Motor neuron (in vitro differentiated cells): ENCODE measurements at places on chromosomes 6 and 20. TPM values are rescaled to one million over a fixed set of nuclear protein-coding genes. Genes with fewer than 3 reads are reported as not detected.
A peak's percentile ranks its signal among the peaks of the same experiment; 100 is the strongest.

GRCh38 chr20:38728911-38729642, 4.8 kb downstream of the SLC32A1 start:
- ATAC-seq: no peak

- ATAC-seq: peak; percentile 79
Measured at GRCh38 chr20:53202777-53203176, 230.6 kb downstream of the TSHZ2 start.

GRCh38 chr6:79928478-79928998, 18.8 kb downstream of the ELOVL4 start:
- no peak for ATAC-seq

GRCh38 chr6:88840796-88841539, 122.5 kb downstream of the RNGTT start:
- no peak for ATAC-seq

- no peak for ATAC-seq
Measured at GRCh38 chr6:109834595-109835437, 143.3 kb upstream of the GPR6 start.

DNA sequence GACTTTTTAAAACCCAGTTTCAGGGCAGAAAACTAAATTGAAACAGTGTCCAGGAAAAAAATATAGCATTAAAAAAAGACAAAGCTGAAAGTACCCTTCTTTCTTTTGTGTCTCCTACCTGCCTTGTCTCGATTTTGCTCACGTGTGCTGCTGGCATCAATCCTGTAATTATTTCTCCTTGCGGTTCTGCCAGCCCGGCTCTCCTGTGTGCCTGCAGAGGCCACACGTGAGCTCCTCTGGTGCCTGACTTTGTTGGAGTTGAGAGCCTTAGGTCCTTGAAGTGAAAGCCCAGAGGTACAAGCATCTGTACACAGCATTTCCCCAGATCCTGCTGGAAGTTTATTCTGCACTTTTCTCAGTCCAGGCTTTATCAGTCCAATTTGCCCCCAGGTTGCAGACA, 36.5 kb downstream of the GHRH start:
- ATAC-seq: no peak

- ATAC-seq: no peak
Measured at GRCh38 chr6:103079867-103080266, 1686.4 kb downstream of the GRIK2 start.

GRCh38 chr6:155084431-155085123, 89.5 kb downstream of the TIAM2 start:
- ATAC-seq: peak; percentile 81

- no peak for ATAC-seq
Measured at GRCh38 chr6:120498711-120499110, 835.6 kb downstream of the TBC1D32 start.

GRCh38 chr6:134467620-134468019, 149.7 kb upstream of the SGK1 start:
- no peak for ATAC-seq

DNA sequence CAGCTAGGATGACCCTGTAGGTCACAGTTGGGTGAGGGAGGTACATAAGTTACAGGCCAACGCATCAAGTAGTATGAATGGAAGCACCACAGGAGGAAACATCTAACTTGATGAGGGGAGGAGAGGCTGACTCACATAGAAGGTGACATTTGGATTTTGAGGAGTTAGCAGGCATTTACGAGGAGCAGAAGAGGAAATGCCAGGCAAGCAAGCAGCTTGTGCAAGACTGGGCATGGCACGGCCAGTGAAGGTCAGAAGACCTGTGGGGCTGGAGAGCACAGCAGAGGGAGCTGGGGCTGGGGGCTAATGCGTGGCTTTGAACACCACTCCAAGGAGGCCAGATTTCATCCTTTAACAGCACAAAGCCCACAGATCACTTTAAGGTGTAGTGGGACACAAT, 37.8 kb downstream of the MUC22 start:
- ATAC-seq: no peak

- no peak for ATAC-seq
Measured at GRCh38 chr6:126075335-126076071, 89.2 kb downstream of the TRMT11 start.

DNA sequence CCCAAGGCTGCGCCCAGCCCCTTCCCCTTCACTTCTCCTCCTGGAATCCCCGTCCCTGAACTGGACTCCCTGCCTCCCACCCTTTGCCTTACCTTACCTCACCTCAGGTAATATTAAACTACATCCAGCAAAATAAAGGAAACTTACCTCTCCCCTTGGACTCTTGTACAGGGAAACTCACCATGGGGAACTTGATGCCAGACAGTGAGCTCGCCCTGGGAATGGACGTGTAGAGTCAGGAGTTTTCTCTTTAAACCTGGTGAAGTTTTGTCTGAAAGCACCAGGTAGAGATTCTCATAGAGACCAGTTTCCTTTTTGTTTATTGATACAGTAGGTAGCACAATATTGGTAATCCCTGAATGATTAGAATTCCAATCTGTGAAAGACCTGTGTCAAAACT, 544 bp upstream of the HLA-C start:
- peak; percentile 1 for ATAC-seq

DNA sequence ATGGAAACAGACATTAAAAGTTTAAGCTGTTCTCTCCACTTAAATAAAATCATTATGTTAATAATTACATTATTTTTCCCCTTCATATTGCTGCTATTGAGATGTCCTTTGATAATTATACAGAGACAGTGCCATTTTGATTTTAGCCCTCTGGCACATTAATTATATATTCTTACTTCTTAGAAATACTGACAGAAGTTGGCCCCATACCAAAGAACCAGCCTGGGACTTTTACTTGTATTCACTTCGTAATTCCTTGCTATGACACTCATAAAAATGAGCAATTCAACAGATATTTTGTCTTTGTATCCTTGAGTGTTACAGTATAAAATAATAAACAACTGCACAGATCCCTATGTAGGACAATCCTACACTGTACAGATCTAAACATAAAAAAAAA, 743.7 kb downstream of the TBC1D32 start:
- ATAC-seq: no peak

DNA sequence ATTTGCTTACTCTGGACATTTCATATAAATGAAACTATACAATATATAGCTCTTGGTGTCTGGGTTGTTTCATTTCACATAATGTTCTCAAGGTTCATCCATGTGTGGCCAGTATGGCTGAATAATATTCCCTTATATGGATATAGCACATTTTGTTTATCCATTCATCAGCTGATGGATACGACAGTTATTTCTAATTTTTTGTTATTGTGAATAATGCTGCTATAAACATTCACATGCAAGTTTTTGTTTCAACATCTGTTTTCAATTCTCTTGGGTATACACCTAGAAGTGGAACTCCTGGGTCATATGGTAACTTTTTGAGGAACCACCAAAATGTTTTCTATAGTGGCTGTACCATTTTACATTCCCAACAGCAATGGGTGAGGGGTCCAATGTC, 101.1 kb downstream of the CDK19 start:
- ATAC-seq: no peak

- ATAC-seq: no peak
Measured at GRCh38 chr6:158278004-158278403, 34.3 kb upstream of the TULP4 start.

DNA sequence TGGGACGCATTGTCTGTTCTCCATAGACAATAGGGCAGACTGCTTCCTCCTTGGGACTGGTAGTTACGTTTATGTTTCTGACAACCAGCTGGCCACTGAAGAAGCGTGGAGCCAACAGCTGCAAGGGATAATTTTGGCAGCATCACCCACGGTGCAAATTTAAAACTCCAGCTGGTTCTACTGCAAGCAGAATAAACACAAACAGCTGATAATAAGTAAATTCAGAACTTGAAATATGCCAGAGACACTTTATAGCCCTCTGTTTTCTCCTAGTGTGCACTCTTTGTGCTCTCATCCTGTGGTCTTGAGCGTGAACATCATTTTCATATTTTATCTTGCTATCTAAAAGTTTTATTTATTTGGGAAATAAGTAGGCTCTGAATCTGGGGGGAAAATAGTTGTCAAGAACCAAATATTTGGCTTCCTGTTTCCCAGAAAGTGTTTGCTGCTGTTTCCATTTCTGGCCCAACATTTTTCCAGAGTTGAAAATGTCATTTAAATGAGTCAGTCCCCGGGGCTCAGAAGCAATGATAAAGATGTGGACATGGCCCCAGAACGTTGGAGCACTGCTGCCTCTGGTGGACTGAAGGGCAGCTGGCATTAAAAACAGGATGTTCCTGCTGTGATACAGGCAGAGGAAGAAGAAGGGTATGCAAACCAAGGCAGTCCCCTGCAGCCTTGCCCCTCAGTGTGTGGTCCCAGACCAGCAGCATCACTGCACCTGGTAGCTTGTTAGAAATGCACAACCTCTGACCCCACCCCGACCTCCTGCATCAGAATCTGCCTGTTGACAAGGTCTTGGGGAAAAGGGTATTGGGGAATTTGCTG, 12.5 kb upstream of the THBD start:
- peak; percentile 79 for ATAC-seq

AKAP12 gene
- total RNA-seq: 77.1 and 78.5 TPM in 2 replicates

HSPA1L gene
- total RNA-seq: 3.2 and 4.3 TPM in 2 replicates

PPP1R3D gene
- total RNA-seq: 7.9 TPM in 2 replicates

C6orf163 gene
- total RNA-seq: 2.0 and 2.4 TPM in 2 replicates

PRSS35 gene
- total RNA-seq: 0.71 and 1.2 TPM in 2 replicates

PKIB gene
- total RNA-seq: 23.1 and 25.8 TPM in 2 replicates

RAET1G gene
- total RNA-seq: 1.1 TPM in 1 of 2 replicates, not detected in the other

CPXM1 gene
- total RNA-seq: 53.5 and 76.0 TPM in 2 replicates
